Pancreas (tissue), 10 donors: ENCODE measurements at places on chromosomes 5 and 9.
A peak's percentile ranks its signal among the peaks of the same experiment; 100 is the strongest.

GRCh38 chr5:104385906-104386305 is 823.3 kb upstream of the NUDT12 start:
- no peak for DNase-seq

DNA sequence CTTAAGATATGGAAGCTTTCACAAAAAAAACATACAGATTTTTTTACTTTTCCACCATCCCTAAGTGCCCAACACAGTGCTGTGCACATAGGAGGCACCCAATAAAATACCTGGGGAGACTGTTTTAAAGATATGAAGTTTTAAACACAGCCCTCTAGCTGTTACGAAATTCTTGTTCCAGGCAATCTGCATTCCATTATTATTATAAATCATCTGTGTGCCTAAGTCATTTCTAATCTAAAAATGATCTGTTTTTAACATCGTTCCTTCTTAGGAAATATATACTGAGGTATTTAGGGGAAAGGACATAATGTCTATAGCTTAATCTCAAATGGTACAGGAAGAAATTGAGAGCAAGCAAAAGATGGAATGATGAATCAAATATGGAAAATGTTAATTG is 32.7 kb upstream of the ISCA1 start:
- no peak for DNase-seq

DNA sequence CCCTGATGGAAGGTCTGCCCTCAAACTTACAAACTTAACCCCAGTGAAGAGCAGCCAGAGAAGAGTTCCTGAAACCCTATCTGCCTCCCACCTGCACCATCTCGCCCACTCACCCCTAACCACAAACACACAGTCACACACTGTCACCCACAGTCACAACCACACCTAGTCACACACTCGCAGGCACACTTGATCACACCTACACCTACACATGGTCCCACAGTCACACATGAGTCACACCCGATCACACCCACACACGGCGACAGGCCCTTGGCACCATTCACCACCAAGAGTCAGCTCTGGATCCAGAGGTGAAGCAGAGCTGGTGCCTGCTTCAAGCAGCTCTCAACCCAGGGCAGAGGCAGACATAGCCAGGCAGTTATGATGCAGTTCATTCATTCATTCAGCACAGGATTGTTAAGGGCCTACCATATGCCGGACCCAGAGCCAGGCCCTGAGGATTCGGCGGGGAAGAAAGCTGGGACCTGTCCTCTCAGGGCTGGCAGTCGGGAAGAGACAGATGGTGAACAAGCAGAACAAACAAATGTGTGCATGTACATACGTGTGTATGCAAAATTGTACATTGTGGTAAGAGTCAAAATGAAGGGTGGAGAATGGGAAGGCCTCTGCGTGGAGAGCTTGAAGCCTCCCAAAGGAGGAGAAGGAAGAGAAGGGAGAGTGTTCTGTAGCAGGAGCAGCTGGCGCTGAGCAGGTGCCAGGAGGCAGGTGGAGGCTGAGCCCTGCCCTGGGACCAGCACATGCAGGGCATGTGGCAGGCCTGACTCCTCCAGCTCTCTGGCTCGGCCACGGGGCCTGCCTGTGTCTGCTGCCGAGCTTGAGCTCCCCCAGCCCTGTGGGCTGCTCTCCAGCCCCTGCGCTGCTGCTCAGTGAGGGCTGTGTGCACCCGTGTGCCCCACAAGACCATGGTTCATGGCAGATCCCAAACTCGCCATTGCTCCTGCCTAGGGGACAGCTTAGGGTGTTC is 6.4 kb downstream of the TSPAN17 start:
- peak; percentile 42 for DNase-seq

- DNase-seq, result no peak
These were observed 18.0 kb downstream of the NNT start for GRCh38 chr5:43620944-43621505.

DNA sequence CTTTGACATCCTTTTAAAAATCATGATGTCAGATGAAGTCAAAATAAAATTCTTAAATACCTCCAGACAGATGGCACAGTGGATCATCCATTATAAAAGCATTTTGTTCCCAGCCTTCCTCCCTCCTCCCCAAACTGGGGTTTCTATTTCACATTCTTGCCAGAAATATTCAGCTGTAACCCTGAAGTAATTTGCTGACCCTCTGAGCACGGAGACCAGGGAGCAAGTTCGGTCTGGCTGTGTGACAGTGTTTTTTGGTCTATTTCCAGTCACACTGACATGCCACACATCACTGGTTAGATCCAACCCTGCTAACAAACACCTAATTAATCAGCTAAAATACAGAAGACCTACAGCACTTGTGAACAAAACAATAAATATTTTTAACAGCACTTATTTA is 126.2 kb upstream of the DMRT1 start:
- no peak for DNase-seq

GRCh38 chr9:98708103-98708932 is 417 bp downstream of the GABBR2 start:
- DNase-seq, result no peak

GRCh38 chr5:92402045-92402444 is 1018.9 kb upstream of the ARRDC3 start:
- DNase-seq, result no peak

DNA sequence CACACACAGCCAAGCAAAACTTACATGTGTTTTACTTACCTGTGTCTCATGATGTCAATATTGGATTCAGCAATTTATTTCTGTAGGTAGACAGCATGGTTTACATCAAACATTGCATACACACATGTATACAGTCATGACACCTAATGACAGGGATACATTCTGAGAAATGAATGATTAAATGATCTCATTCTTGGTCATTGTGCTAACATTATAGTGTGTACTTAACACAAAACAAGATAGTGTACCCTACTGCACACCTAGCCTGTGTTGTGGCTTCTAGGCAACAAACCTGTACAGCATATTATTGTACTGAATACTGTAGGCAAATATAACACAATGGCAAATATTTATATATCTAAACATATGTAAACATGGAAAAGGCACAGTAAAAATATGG is 28.0 kb downstream of the ISOC1 start:
- DNase-seq, result no peak

- no peak for DNase-seq
These were observed 138.5 kb upstream of the S1PR3 start for GRCh38 chr9:88852794-88853193.

- DNase-seq, result peak; percentile 23
These were observed 1.9 kb downstream of the SPTAN1 start for GRCh38 chr9:128554155-128554862.

DNA sequence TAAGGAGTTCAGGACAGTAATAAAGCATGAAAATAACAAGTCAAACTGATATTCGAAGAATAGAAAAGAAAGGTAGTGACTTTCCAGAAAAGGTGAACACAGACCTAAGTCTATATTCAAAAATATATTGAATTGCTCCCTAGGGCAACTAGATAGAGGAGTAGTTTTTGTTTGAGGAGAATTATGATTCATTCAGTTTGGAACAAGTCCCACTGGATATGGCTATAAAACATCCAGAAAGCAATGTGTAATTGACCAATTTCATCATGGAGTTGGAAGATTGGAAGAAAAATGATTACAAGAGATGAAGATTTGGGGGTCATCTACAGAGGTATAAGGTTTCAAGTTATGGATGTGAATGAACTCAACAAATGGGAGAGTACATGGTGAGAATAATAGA is 117.5 kb upstream of the ZNF462 start:
- no peak for DNase-seq

DNA sequence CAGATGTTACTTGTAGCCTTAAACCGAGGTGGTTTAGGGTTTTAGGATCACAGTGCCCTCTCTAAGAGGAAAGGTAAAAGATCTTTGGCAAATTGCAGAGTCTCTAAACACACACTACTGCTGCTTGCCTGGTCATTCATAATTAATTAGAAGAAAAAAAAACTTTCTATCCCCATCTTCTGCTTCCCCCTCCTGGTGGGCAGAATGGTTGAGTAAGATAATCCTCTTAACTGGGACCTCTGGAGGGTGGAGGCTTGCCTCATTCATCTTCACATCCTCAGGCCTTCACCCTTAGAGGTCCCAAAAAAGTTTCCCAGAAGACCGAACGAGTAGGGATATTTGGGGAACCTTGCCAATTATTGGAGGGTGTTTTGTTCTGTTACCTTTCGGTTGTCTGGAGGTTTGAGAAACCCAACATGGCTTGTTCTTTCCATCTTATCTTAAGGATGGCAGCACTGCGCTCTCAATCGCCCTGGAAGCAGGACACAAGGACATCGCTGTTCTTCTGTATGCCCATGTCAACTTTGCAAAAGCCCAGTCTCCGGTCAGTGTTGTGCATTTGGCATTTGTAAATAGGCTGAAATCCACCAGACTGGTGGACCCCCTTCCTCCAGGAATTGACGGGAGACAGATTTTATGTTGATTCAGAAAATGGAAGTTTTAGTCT is 97.3 kb upstream of the DMRT1 start:
- no peak for DNase-seq

GRCh38 chr5:5586721-5587120 is 164.2 kb downstream of the ICE1 start:
- no peak for DNase-seq

- no peak for DNase-seq
These were observed 179.2 kb downstream of the FBN2 start for GRCh38 chr5:128358826-128359225.

DNA sequence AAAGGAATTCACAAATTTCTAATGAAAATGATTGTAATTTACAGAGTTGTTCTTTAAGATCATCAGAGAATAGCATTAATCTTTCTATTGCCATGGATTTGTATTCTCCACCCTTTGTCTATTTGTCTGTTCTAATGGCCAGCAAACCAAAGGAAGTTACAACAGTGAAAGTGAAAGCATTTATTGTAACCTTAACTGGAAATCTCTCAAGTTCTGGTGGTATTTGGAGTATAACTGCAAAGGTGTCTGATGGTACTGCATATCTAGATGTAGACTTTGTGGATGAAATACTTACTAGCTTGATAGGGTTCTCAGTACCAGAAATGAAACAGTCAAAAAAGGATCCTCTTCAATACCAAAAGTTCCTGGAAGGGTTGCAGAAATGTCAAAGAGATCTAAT is 21.7 kb downstream of the RMI1 start:
- DNase-seq, result no peak

GRCh38 chr5:127804886-127805426 is 101.8 kb downstream of the CCDC192 start:
- no peak for DNase-seq

GRCh38 chr9:115107701-115108100 is 10.3 kb downstream of the TNC start:
- DNase-seq, result peak; percentile 46

- DNase-seq, result no peak
These were observed 71.4 kb downstream of the CARTPT start for GRCh38 chr5:71790433-71790832.

DNA sequence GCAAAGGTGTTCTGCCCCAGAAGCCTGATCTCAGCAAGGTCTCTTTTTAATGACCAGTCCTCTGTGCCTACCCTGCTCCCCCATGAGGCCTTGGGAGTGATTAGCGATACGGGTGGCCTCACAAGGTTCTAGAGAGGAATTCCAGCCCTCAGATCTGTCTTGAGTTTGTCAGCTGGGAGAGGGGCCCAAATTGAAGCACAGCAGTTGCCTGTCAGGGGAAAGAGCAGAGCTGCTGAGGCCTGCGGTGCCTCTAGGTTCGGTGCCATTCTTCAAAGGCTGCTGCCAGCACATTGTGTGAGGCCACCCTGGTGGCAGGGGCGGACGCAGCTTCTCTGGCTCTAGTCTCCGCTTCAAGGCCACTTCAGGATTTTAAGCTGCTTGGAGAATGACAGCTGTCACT is 85.7 kb upstream of the GRIA1 start:
- peak; percentile 15 for DNase-seq

DNA sequence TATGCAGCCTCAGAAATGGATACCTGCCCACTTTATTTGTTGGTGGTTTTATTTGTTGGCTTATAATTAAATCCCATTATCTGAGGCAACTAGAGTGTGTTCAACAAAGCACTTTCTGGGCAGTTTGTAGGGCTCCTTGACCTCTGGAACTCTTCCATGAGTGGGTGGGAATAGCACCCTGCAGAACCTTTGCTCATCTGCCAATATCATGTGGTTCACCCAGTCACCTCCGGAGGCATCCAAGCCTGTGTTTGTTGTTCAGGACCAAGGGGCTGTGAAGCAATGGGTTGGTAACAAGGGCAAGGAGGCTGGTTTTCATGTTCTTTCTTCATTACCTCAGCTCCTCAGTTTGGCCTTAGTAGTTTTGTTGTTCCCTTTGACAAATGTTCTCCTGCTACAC is 314.0 kb downstream of the NDUFS4 start:
- no peak for DNase-seq

- DNase-seq, result no peak
These were observed 183.5 kb upstream of the NFIB start for GRCh38 chr9:14497476-14497875.

- no peak for DNase-seq
These were observed 293.8 kb downstream of the SLIT3 start for GRCh38 chr5:169006842-169007790.

DNA sequence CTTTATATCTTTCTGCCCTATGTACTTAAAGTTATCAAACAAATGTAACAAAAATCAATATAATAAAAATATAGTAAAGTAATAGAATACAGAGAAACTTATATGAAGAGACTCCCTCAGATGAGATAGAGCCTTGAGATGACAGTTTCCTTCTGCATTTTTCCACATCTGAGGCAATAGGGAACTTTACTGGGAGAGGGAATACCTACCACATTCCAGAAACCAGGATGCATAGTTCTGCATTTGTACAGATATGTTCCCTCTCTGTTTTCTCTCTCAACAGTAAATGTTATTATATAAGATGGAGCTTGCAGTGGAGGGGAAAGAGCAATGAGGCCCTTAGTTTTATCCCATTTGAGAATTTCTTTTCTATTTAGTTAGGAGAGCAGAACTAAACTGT is 109.6 kb upstream of the KCNN2 start:
- DNase-seq, result no peak

GRCh38 chr9:99973455-99973854 is 67.0 kb downstream of the STX17 start:
- no peak for DNase-seq

- no peak for DNase-seq
These were observed 10.0 kb upstream of the ZNF131 start for GRCh38 chr5:43110606-43111170.
